ENCODE measurements at places on chromosomes 4 and X.

DNA sequence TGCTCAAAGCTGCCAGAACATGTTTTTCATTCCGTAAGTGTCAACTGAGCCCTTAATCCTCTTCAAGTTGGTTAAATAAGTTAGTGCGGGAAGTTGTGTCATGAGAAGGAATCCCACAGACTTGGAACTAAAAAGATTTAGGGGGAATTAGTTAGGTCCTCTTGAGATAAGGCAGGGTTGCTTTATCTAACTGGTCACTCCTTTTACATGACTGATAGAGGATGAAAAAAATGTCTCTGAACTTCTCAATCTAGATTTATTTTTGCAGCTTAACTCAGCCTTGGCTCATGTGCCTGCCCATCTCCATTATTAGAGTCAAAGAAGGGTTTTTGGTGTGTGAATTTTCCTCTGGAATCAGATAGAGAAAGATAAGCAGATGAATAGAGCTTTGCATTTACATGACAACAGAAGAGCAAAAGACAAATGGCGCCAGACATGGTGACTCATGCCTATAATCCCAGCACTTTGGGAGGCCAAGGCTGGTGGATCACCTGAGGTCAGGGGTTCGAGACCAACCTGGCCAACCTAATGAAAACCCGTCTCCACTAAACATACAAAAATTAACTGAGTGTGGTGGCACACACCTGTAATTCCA is 882.9 kb downstream of the RPA4 start:
- DNase-seq, result no peak

DNA sequence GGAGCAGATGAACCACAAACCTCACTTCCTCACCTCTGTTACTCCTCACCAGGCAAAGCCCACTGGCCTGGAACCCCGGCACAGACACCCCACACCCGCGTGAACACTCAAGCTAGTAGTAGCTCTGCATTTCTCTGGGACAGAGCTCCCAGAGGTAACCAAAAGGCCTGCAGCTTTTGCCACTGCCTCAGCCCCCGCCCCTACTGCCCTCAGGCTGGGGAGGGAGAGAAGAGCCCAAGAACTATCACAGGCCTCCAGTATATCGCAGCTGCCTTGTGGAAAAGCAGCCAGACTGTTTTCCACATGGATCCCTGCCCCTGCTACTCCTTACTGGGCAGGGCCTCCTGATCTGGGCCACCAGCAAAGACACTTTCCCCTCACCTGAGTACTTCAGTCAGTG is 728.7 kb upstream of the ACTRT1 start:
- DNase-seq, result peak; percentile 3

- DNase-seq, result peak; percentile 1
These were observed 191.8 kb downstream of the SHROOM3 start for GRCh38 chr4:76626686-76627465.

GRCh38 chrX:120697053-120697452 is 67.2 kb upstream of the C1GALT1C1 start:
- peak; percentile 88 for DNase-seq

DNA sequence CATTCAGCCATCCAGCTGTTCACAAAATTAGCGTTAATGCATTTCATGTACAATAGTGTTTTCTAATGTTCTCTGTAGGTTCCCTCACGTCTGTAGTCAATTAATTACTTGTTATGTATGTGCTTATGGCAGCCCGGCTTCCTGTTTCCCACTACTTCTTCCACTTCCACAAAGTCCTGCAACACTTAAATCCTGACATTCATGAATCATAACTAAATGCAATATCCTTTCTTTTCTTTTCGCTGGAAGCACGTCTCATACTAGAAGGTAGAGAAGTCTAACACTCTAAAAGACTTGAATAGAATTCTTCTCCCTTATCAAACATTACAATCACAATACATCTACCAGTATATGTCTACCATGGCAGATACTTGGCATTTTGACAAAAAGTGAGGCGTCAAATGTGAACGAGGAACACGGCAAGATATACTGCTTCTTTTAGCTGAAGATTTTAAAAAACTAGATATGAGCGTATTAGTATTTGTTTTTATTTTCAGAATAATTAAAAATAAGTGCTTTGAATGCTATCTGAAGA is 239.0 kb upstream of the DIAPH2 start:
- no peak for DNase-seq

- DNase-seq, result no peak
These were observed 16.2 kb upstream of the SGMS2 start for GRCh38 chr4:107808572-107808971.

DNA sequence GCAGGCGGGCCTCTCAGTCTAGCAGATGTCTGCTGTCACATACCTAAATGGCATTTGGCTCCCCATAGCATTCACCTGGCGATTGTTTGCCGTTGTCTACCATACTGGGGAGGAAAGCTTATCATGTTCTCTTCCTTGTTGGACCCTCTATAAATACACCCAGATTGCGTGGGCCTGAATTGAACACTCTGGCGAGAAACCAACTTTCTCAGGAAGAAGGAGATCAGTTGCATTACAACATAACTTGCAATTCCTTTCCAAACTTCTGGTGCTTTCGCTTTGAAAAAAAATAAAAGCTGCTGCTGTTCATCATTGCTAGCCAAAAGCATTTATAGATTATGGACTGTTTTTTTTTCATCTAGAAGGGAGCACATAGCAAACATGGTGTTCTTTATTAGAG is 230.0 kb upstream of the GPC4 start:
- no peak for DNase-seq

DNA sequence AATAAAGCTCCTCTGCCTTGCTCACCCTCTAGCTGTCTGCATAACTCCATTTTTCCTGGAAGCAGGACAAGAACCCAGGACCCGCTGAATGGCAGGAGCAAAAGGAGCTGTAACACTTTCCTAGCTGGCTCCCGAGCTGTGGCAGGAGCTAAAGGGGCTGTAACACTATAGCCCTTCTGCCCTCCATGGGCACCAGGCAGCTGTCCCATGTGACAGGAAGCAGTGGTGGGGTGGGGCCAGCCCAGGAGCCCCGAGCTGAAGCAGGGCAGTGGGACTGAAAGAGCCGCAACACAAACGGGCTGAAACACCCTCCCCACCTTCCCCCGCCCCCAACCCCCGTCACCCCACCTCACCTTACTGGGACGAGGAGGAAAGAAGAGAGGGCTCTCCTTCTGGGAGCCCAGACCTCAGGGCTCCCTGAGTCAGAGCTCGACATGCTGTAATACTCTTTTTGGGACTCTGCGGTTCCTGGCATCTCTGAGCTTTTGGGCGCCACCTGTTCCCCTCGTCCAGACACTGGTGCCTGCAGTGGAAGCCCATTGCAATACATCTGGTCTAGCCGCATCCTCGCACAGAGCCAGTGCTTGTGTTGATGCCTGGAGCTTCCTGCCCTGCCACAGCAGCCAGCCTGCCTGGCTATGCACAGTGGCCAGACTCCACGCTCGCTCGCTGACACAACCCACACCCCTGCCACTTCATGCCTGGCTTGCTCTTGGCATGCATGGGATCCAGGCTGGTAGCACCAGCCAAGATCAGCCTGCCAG is 39.4 kb downstream of the PPM1K start:
- no peak for DNase-seq

DNA sequence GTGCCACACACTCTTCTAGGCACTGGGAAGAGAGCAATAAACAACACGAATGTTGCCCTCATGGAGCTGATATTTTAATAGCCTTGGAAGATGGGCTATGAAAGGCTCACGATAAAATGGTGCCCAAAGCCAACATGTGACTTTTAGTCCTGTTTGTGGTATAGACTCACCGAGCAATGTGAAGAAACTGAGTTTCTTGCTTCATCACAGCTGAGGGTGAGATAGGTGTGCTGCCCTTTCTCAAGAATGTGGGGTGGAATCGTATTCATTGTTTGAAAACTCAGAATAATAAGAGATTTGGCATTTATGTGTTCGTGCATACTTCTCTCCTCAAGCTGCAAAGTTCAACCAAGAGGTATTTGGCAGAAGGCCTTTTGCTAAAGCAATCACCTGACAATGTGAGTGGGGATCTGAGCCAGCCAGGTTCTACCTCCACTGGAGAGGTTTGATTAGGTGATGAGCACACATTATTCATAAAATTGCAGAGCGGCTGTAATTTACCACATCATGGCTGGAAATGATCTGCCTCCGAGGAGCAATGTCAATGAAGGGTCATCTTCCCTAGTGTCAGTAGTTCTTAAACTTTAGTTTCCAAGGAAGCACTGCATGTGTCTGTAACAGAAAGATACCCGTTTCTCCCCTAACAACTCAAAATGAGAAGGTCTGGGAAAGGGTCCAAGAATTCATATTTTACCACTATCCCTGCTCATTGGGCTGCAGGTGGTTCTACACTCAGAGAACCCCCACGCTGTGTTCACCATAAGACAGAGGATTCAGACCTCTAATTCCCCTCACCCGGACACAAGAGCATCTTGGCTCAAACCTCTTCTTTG is 41.9 kb upstream of the CBR4 start:
- no peak for DNase-seq
